ENCODE measurements at places on chromosomes 7 and 10.

DNA sequence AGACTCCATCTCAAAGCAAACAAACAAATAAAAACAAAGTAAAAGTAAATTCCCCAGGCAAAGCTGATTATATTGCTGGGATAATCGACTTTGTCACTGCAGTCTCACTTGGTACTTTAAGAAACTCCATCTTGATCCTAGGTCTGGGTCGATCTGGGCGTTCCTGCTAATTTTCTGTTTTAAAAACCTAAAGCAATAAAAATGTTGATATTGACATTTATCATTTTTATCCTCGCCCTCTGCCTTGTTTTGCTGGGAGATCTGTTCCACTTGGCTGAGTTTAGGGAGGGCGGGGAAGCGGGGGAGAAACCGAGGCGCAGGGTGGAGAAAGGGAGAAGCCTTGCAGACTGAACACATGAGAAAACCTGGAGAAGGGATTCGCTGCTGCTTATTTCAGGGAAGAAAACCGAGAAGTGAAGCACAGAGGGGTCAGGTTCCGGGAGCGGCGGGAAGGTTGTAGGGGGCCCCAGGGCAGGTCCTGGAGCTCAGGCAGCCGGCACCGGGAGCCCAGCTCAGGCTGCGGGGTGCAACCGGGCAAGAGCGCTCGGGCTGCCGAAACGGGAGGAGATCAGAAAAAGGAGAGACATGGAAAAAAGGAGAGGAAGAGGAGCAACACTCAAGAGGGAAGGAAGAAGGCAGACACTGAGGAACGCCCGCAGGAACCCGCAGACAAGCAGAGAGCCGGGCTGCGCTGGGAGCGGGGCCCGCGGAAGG lies 27.3 kb upstream of the KMT2C start:
- DNase-seq = no peak

DNA sequence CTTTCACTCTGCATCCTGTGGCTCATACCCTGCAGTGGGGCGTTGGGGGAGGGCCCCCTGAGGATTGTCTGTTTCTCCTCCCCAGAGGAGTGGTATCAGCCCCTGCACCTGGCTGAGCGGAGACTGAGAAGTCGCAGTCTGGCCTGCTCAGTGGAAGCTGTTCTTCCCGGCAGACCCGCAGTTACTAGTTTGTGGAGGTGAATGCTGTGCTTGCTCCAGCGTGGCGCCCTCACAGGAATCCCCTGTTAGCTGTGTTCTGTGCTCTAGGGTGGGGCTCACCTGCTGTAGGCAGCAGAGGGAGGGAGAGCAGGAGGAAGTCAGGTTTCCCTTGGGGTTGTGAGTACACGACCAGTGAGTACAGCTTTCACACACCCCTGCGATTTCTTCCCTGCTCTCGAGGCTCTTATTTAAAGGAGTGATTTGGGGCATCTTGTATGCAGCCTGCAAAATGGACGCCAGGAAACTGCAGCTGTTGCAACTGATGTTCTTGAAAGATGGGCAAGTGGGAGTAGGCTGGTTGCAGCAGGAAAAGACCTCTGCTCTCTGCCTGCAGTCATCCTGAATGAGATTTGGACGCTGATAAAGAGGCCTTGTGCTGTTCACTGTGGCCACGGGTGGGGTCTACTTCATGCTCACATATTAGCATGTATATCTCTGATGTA lies 66.4 kb downstream of the HK1 start:
- no peak for DNase-seq

GRCh38 chr10:43863859-43864591 lies 215.3 kb upstream of the ZNF32 start:
- DNase-seq = no peak

DNA sequence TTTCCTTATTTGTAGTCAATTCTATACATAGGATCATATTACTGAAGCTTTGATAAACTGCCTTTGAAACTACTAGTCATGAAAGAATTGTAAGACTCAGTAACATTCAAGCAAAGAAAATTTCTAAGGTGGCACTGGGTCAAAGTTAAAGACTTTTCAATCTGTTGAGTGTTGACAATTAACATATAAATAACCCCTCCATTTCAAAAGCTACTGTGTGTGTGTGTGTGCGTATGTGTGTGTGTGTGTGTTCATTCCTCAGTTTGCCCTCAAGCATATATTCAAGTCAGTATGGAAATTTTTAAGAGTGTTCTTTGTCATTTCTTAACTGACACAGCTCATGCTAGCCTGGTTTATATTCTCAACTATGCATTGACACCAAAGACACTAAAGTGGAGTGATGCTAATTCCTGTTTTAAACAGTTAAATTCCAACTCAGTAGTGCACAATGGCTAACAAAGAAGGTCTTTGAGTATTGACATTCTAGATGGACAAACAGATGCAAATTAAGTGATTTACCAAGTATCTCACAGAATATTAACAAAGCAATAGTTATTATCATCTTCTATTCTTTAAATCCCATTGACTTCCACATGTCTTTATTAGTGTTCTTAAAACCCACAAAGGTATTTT lies 314.8 kb upstream of the GRM3 start:
- DNase-seq = no peak

- no peak for DNase-seq
Observed at GRCh38 chr7:30462179-30462578, 16.4 kb downstream of the NOD1 start.

GRCh38 chr7:116591202-116592040 lies 66.6 kb downstream of the CAV1 start:
- DNase-seq = no peak

GRCh38 chr7:66758950-66759628 lies 18.6 kb downstream of the RABGEF1 start:
- peak; percentile 27 for DNase-seq

GRCh38 chr10:73509695-73510094 lies 13.9 kb upstream of the PPP3CB start:
- no peak for DNase-seq

GRCh38 chr7:129247087-129247486 lies 22.3 kb downstream of the AHCYL2 start:
- DNase-seq = no peak

GRCh38 chr10:121949049-121949448 lies 21.2 kb upstream of the ATE1 start:
- DNase-seq = no peak

- no peak for DNase-seq
Observed at GRCh38 chr7:84176716-84177115, 17.9 kb downstream of the SEMA3A start.

DNA sequence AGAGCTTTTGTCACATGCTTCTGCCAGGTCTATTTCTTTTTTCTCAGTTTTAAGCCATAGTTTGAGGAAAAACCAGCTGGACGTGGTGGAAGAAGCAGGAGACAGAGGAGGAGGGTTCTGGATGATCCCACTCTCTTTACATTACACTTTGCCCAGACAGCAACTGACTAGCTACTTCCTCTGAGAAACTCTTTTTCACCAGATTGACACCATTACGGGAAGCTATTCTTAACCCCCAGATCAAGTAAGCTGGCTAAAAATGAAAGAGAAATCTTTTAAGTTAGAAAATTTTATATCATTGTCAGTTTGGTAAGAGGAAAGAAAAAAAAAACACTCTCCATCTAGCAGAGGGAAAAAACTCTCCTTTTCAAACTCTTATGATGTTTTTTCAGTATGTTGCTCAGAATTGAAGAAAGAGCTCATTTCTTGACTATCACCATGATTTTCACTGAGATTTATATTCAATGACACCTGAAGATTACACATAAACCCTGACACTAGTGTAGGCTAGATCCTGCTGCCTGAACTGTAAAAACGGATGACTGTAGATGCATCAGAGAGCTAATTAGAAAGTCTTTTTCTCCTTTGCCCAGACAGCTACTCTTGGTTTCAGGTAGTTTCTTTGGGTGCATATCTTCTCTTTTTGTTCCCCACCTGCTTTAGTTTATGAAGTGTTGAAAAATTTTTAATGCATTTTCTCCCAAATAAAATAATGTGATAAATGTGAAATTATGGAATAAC lies 203.1 kb downstream of the TFEC start:
- no peak for DNase-seq

GRCh38 chr10:89702121-89702480 lies 711 bp downstream of the KIF20B start:
- DNase-seq = peak; percentile 25

DNA sequence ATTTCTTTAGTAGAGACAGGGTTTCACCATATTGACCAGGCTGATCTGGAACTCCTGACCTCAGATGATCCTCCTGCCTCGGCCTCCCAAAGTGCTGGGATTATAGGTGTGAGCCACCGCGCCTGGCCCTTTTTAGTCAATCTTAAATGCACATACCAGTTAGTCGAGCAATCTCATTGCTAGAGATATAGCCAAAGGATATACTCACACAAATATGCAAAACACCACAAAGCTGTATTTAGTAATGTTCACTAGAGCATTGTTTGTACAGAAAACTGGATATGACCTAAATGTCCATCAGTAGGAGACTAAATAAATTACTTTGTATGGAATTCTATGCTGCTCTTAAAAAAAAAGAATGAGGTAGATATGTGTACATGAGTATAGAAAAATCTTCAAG lies 24.5 kb upstream of the IL6 start:
- no peak for DNase-seq

DNA sequence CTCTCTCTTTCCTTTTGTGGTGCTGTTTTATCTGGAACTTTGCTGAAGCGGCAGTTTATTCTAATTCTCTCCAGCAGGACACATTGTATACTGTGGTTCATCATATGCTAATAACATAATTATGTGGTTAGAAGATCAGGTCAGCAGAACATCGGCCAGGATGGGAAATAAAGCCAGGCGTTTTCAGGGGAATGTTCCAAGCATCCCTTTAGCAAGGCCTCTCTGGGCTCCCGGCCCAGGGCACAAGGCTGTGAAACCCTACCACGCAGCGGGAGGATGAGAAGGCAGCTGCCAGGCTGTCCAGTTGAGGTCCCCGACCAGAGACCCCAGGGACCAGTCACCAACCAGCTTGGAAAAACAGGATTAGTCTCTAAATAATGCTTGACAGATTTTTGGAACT lies 112.2 kb upstream of the GALNT17 start:
- no peak for DNase-seq

- DNase-seq = no peak
Observed at GRCh38 chr10:131703941-131704340, 196.9 kb upstream of the PPP2R2D start.

- DNase-seq = no peak
Observed at GRCh38 chr7:127667017-127667670, 15.2 kb downstream of the SND1 start.

- DNase-seq = no peak
Observed at GRCh38 chr10:74123081-74123480, 27.5 kb downstream of the AP3M1 start.

DNA sequence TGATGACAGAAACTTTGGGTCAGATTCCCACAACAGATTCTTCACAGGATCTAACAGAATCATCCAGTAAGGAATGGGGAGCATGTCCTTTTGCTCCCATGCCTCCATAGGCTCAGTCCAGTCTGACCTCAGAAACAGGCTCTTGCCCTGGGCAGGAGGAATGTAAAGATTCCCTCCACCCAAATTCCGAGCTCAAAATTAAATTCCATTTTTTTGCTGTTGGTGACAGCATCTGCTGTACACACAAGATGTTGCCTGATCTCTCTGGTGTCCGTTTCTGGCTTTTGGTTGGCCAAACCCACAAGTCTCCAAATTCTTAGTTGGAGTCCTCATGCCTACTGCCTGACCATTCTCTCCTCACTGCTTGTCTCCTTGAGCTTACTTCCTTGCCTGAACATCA lies 53.7 kb downstream of the SEM1 start:
- DNase-seq = no peak

DNA sequence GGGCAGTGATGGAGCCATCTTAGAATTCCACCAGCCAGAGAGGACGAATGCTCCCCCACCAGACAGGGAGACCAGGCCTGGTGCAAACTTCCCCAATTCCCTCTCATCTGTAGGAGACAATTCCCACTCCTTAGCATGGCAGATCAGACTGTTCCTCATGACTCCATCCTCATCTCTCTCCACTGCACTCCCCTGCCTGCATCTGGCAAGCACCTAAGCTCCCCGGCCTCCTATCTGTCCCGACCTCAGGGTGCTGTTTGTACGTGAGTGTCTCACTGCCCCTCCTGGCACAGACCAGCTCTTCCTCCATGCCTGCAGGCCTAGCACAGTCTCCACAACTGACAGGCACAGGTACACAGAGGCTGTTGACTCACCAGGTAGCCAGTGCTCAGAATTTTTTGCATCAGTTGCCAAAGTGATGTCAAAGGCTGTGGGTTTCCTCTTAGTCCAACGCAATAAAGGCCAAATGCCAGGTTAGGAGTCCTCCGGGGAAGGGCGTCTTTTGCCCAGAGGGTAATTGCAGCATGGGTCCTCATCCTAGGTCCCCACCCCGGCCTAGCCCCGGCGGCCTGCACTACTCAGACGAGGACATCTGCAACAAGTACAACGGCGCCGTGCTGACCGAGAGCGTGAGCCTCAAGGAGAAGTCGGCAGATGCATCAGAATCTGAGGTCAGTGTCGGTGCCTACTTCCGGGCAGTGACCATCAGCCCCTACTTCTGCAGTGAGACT lies 436.8 kb upstream of the FOXK1 start:
- DNase-seq = no peak

GRCh38 chr10:72096115-72097000 lies 8.0 kb upstream of the SPOCK2 start:
- no peak for DNase-seq

DNA sequence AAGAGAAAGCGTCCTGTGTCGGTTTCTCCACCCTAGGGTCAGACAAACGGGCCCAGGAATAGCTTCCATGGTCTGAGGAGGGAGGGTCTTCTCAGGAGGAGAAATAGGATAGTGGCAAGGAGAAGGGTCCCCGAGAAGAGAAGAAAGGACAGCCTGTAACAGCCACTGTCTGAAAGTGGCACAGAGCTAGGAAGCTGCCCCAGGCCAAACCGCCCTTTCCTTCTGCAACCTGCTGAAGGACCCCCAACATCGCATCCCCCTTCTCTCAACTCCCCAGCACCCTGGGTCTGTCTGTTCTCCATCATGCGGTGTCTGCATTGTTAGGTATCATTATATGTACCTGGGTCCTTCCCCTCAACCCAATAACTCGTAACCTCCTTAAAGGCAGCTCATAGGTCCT lies 47.1 kb downstream of the COL17A1 start:
- no peak for DNase-seq

DNA sequence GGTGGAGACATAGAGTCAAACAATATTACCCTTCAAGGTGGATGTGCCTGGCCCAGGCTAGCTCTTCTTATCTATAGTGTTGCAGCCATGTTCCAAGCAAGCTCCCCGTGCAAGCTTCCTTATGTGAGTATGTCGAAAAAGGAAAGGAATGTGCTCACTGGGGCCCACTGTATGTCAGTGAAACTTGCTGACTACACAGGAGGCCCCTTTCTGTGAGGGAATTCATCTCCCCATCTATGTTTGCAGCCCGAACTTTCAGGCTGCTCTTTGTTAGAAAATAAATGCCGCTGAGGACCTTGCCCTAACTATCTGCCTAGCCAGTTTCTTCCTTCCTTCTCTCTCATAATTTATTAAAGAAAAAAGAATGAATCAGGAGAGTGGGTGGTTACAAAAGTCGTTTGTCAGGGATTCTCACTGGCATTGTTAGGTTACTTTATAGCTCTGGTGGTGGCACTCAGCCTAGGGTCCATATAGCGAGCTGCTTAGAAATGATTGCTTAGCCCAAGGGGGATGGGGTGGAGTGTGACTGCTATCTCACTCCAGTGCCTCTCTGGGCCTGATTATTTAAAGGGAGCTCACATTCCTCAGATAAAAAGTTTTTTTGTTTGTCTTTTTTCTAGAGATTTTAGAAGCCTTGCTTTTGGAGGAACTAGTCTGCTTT lies 302.1 kb downstream of the ABCA13 start:
- no peak for DNase-seq

All from stimulated activated naive CD8-positive, alpha-beta T cell treated with anti-CD3 and anti-CD28 coated beads, Interleukin-15, Interleukin-2, amounts not matched to agents 100 U/mL and 50 U/mL, for 24 hours (primary cell).